ENCODE measurements at places on chromosomes 7 and 10.
A peak's percentile ranks its signal among the peaks of the same experiment; 100 is the strongest.

DNA sequence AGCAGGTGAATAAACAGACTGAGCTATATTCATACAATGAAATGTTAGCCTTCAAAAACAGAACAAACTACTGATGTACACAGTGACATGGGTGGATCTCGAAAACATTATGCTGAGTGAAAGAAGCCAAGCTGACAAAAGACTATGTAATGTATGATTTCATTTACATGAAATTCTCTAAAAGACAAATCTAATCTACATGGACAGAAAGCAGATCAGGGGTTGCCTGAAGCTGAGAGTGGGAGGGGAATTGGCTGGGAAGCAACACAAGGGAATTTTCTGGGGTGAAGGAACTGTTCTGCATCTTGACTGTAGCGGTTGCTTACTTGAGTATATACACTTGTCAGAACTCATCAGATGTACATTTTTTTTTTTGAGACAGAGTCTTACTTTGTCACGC lies 121.7 kb upstream of the SVIL start:
- DNase-seq = no peak

DNA sequence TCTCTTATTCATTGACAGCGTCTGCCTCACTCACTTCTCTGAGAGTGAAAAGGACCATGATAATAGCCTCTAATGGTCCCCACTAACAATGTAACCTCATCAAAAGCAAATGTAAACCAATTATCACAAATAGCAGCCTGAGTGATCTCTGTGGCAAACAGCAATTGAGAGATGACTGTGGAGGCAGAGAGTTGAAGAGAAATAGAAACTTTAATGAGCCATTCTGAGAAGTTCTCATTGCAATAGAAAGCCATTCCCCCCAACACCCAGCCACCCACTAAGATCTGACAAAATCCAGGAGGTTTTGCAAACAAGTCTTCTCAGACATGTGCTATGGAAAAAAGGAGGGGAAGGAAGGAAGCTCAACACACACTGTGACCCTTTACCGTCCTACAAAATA lies 44.2 kb upstream of the RNF148 start:
- no peak for DNase-seq

GRCh38 chr10:18601321-18601720 lies 50.1 kb downstream of the NSUN6 start:
- no peak for DNase-seq

DNA sequence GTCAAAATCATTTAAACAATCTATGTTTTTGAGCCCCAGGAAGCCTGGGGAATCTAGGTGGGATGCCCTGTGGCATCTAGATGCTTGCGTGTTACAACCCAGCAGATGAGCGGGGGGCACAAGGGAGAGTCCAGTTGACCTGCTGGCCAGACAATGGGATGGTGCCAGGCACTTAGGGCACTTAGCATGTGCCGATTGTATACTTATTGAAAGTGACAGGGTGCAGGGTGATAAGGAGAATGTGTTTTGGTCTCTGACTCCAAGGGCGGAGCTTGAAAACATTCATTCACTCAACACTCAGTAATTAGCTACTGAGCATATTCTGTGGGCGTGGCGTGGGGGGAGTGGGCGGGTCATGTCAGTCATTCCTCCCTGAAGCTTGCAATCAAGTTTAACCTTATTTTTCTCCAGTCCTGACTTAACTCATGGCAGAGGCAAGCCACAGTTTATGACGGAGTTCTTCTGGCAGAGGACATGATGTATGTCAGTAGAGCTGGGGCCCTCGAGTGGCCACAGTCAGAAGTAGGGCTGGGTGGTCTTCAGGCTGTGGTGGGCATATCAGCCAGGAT lies 115.1 kb downstream of the PRKCQ start:
- no peak for DNase-seq

DNA sequence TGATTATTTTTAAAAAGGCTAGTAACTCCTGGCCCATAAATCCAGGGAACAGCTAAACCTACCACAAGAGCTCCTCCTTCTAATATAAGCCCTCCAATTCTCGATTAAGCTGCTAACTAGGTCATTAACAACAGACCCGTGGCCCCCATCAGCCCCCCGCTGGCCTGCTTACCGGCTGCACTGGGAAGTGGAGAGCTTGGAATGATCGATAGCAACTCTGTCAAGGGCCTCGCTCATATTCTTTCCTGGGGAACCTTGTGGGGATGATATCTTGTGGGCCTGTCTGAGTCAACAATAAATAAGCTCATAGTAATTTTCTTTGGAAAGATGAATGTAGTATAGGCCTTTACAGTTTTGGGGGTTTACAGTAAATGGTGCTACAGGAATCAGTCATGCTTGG lies 353.5 kb downstream of the TCERG1L start:
- DNase-seq = no peak

GRCh38 chr10:132610071-132610701 lies 72.6 kb downstream of the INPP5A start:
- no peak for DNase-seq

DNA sequence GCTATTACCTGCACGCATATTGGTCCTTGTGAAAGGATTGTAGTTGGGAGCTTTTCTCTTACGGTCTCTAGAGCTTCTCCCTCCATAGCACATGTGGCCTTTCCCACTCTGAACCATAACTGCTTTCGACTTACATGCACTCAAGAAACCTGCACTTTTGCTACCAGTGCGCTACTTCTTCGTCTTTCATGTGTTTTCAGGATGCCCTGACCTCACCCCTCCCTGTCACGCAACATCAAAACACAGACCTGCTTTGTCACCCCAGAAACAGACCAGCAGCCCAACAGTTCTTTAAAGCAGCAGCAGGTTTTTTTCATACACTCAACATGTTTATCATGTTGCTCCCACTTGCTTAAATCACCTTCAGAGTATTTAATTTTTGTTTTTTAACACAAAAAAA lies 243.5 kb upstream of the TCF7L2 start:
- no peak for DNase-seq

- DNase-seq = no peak
Measured at GRCh38 chr10:20004087-20004523, 187.9 kb downstream of the PLXDC2 start.

GRCh38 chr7:131188367-131189339 lies 139.0 kb upstream of the MKLN1 start:
- DNase-seq = peak; percentile 86

- DNase-seq = no peak
Measured at GRCh38 chr7:66617295-66617694, 11.4 kb upstream of the KCTD7 start.

GRCh38 chr7:105902325-105902911 lies 26.0 kb upstream of the ATXN7L1 start:
- no peak for DNase-seq

GRCh38 chr7:152504367-152504766 lies 68.6 kb upstream of the KMT2C start:
- DNase-seq = no peak

GRCh38 chr7:68246189-68246633 lies 1249.6 kb downstream of the TYW1 start:
- DNase-seq = no peak

- DNase-seq = no peak
Measured at GRCh38 chr10:84801916-84802315, 473.5 kb downstream of the CCSER2 start.

DNA sequence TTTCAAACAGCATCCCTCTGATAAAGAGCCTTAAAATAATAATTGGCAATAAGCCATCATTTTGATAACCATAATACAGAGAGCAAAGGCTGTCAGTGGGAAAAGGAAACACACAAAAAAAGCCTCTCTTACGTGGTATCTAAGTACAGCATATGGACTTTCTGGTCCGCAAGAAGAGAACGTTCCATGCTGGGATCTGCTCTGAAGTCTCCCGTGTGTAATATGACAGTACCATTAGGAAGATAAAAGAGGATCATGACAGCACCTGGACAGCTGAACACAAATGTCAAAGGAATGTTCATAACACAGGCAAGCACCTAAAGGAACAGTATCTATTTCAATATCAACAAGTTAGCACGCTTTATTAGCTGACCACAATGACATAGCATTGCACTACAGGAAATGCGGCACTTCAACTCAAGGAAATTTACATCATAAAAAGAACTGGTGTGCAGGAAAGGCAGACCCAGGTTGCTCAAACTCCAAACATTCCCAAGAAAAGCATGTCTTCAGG lies 9.9 kb downstream of the DCLRE1A start:
- DNase-seq = no peak

DNA sequence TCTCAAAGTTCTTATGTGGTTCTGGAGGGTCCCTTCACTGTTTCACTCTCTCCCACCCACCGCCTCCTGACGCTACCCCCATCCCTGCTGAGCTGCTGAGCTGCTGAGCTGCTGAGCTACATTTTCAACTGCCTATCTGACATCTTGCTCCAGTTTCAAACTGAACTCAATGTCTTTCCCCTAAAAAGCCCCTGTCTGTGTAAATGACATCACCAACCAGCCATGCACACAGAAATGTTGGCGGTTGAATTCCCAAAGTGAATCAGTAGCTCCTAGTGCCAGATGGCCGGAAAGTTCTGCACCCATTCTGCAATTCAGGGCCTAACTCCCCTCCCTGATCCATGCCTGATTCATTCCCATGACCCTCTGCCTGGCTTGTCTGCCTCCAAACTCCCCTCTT lies 71.2 kb downstream of the WNT2 start:
- no peak for DNase-seq

GRCh38 chr7:133978502-133979295 lies 148.4 kb upstream of the LRGUK start:
- no peak for DNase-seq

DNA sequence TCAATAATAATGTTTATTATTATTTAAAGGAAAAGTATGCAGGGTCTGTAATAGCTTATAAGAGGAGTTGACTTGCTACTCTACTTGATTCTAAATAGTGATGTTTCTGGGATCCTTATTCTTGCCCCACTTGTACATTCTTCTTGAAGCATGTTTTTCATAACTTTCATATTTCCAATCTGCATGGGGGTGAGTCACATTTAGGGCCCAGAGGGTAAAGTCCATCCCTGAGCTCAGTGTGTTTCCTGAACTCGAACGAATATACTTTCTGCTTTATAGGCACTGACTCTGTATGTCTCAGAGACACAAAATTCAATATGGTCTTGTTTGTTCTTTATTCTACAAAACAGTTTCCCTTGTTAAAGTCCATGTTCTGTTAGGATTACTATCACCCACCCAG lies 61.0 kb upstream of the SMIM30 start:
- DNase-seq = no peak

- DNase-seq = no peak
Measured at GRCh38 chr10:129617768-129618167, 150.7 kb downstream of the MGMT start.

GRCh38 chr10:123808906-123809305 lies 82.7 kb downstream of the CPXM2 start:
- no peak for DNase-seq

- DNase-seq = no peak
Measured at GRCh38 chr7:30886608-30887011, 25.0 kb upstream of the AQP1 start.

GRCh38 chr10:131578472-131578970 lies 267.0 kb upstream of the TCERG1L start:
- DNase-seq = no peak

DNA sequence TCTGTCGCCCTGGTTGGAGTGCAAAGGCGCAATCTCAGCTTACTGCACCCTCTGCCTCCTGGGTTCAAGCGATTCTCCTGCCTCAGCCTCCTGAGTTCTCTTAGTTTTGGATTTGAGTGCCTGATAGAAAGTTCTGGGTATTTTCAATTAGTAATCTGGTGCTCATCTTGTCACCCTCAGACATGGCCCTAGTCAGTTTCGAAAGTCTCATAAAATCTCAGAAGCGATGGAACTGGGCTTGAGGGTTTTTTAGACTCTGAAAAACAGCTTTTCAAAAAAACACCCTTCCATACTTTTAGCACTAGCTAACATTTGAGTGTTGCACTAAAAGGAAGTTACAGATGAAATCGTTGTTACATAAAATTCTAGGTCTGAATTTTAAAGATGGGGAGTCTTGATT lies 9.4 kb upstream of the PIP4K2A start:
- DNase-seq = no peak

- DNase-seq = no peak
Measured at GRCh38 chr7:28112467-28112866, 68.1 kb downstream of the JAZF1 start.

DNA sequence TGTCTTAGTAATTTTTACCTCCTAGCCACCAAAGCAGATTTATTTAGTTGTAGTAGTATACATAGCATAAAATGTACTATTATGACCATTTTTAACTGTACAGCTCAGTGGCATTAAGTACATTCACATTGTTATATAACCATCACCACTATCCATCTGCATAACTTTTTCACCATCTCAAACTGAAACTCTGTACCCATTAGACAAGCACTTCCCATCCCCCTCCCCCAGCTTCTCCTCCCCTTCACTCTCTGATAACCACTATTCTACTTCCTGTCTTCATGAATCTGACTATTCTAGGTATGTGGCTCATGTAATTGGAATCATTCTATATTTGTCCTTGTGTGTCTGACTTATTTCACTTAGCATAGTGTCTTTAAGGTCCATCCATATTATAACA lies 71.9 kb downstream of the MRPL32 start:
- DNase-seq = no peak

GRCh38 chr7:39727231-39728012 lies 104.0 kb downstream of the RALA start:
- no peak for DNase-seq

DNA sequence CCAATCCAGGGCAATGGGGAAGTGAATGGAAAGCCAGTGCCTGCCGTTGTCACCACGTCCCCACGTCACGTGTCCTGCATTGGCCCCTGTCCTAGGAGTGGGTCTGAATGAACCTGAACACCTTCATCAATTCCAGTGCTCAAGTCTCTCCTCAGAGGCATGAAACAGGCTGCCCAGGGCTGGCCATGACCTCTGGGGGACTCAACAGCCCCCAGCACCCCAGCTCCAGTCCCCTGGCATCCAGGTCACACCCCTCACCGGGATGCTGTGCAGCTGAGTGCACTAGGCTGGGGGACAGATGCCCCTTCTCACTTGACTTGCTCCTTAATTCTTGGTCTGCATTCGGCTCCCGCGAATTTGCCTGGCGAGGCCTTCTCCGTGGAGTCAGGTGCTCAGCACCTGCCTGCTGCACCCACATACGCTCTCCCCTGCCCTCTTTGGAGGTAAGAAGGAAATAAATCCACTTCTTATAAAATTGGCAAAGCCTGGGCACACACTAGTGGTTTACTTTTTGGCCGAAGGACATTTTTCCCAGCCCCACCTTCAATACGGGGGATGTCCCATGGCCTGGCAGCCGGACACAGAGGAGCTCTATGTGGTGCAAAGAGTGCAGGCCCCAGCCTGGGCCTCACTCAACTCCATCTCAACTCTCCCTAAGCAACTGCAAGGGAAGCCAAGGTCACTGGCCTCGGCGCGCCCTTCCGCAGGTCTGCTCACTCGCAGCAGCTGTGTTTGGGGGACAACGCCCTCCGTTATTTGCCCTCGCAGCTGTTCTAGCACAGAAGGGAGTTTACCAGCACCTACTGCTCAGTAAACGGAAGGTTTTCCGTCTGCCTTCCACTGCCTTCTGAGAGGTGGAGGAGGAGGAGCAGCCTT lies 77.6 kb upstream of the SHH start:
- no peak for DNase-seq
